ENCODE measurements at places on chromosomes 11 and 22.

- no peak for DNase-seq
Measured at GRCh38 chr11:107496011-107496410, 38.4 kb upstream of the CWF19L2 start.

DNA sequence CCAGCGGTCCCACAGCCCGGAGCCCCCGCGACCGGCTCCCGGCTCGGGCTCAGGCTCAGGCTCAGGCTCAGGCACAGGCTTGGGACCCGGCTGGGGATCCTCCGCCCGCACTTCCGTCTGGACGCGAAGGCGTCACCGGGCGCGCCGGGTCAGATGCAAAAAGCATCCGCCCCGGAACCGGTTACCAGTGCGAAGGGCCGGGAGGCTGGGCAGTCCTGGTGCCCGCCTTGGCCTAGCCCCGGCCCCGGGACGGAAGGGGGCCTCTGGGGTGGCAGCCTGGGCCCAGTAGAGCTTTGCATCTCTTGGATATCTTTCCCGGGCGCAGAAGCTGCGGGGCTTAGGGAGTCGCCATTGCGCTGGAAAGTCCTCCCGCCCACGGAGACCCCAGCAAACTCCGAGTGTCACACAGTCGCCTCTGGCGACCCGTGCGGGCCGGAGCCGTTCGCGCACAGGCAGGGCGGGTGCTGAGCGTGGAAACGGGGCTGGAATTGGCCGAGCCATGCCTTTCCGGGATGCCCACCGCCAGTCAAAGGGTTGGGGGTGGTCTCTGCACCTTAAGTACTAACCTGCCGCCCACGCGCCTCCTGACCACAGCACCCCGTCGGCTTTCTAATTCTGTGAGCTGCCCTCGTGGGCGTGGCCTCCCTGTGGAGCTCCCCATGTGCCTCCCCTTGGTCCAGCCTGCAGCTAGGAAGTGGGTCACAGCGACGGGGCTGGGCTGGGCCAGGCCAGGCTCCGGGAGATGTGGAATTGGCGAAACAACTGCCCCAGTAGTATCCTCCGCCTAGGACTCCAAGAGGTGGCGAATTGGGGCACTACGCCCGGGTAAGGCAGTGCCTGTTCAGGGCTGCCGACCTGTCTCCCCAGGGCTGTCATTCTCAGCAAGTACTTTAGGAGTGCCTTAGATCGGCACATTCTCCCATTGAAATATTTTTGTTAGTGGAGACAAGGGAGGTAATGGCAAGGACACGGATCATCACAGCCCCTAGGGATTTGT lies at the start of gene TMEM9B:
TMEM9B (minus strand) TSS at position 119 of the 997 bp plus-strand sequence. CDS start 129 bp downstream, outside the sequence.
- DNase-seq = peak; percentile 56

- no peak for DNase-seq
Measured at GRCh38 chr11:204587-205109, 2.6 kb downstream of the BET1L start.

DNA sequence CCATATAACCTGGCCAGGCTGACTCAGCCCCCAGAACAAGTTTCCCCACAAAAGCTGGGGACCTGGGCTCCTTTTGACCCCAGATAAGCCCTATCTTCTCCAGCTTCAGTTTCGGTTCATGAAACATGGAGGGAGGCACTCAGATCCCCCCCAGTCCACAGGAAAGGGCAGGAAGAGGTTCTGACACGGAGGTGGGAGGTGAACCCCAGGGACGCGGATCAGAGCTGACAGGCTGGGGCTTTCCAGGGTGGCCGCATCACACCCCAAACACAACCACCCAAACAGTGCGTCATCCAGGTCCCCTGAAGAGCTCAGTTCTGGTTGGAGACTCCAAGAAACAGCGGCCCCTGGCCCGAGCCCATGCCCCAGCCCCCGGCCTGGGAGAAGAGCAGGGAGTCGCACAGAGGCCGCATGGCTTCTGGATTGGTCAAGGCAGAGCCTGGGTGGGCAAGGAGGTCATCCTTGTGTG lies 44.3 kb upstream of the A4GALT start:
- no peak for DNase-seq

DNA sequence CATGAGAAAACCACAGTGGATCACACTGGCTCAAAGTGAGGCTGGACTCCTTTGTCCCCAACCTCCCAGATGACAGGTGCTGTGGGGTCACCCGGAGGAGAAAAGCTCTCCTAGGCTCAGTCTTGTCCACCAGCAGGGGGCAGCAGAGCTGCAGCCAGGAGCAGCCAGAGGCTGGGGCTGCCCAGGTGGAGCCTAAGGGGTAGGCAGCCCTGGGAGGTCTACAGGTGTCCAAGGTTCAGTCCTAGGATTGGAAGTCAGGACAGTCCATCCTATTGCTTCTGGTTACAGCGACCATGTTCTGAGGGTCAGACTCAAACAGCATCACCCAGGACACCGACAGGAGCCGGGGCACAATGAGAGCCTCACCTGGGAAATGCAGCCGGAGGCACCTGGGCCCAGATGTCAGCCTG lies 77.6 kb upstream of the IGLL5 start:
- DNase-seq = peak; percentile 51

GRCh38 chr11:78438298-78438975 lies 20.8 kb upstream of the GAB2 start:
- DNase-seq = no peak

DNA sequence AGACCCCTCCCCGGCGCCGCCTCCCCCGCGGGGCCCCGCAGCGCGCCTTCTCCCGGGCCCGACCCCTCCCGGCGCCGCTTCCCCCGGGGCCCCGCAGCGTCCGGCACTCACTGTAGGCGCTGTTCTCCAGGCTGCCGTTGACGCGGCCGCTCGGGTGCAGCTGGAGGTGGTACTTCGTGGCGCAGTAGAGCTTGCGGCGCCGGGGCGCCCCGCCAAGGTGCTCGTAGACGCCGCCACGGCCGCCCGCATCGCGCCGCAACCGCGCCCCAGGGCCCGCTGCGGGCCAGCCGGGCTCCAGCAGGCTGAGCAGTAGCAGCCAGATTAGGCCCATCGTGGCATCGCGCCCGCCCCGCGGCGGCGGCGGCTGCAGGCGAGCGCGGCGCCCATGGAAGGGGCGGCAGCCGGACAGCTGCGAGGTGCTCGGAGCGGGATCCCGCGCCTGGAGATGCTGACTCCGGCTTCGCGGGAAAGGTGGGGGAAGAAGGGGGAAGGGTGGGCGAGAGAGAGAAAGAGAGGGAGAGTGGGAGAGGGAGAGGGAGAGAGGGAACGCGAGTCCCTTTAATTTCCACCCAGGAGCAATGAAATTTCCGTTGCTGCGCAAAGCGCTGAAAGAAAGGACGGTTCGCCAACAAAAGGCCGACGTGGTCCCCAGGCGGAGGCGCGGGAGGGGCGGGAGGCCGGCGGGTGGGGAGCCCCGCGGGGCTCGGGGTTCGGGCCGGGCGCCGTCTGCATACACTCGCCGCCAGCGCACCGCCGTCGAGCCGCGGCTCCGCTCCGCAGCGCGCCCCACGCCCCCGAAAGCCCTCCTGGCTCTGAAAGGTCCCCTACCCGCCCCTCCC lies at the start of gene FGF3:
FGF3 (minus strand) TSS at position 814 of the 839 bp plus-strand sequence; CDS start at position 331, 483 bp downstream.
- no peak for DNase-seq

GRCh38 chr11:76246271-76246933 lies 40.1 kb upstream of the WNT11 start:
- DNase-seq = no peak

DNA sequence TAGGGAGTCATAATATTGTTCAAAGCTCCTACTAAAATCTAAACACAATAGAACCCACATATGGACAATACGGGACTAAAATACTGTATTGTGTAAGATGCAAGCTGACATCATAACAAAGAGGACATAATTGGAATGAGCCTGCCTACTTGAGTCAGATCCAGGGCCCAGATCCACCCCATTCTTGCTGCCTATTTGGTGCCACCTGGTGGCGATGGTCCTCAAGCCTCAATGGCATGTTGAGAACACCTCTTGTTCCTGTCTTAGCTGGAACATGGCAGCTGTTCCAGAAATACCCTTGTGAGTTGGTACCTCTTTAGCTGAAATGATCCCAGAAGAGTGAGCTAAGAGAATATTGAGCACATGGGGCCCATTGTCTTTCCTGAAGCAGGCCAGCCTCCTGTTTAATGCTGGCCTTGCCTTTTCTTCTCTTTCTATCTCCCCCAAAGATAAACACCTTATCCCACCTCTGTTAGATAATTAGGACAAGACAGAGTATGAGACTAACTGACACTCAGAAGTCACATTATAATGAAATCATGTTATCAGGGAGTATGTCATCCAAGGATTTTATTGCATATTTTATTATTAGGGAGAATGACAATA lies 680.9 kb upstream of the ANO5 start:
- no peak for DNase-seq

GRCh38 chr11:132962041-132962440 lies 570.3 kb downstream of the OPCML start:
- no peak for DNase-seq

- DNase-seq = no peak
Measured at GRCh38 chr11:41020259-41020658, 439.2 kb downstream of the LRRC4C start.

GRCh38 chr11:120702656-120703055 lies 191.1 kb downstream of the GRIK4 start:
- DNase-seq = no peak

DNA sequence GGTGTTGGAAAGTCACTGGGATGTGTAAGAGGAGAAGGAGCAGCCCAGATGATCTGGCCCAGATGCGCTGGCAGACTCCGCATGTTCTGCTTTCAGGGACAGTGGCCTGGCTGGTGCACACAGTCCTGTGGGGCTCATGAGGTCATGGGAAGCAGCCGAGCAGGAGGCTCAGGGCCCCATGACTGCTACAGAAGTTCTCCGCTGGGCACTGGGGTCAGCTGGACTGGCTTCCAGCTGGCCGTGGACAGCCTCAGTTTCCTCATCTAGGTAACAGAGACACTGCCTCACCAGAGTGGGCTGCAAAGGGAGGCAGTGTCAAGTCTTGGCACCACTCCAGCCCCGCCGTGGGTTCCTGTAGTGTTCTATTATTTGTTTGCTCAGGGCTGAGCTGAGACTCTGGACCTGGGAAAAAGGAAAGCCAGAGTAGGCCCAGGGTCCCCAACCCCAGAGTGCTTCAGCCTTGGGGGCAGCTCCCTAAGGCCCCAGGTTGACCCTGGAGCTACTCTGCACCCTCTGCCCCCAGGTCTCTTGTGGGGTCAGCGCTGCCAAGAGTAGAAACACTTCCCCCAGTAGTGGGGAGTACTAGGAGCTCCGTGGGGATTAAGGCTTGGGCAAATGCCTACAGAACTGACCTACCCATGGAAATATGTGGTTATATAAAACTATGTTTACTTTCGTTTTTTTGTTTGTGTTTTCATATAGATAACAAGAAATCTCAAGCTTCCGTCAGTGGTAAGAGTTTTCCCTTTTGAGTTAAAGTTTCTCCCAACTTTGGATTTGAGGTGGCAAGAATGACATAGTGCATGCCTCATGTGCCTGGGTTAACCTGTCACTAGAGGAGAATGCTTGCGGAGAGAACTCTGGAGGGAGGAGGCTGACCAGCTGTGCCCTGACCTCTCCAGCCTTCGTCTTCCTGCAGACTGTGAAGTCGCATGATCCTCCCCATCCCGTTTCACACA lies 45.3 kb downstream of the MED15 start:
- no peak for DNase-seq

DNA sequence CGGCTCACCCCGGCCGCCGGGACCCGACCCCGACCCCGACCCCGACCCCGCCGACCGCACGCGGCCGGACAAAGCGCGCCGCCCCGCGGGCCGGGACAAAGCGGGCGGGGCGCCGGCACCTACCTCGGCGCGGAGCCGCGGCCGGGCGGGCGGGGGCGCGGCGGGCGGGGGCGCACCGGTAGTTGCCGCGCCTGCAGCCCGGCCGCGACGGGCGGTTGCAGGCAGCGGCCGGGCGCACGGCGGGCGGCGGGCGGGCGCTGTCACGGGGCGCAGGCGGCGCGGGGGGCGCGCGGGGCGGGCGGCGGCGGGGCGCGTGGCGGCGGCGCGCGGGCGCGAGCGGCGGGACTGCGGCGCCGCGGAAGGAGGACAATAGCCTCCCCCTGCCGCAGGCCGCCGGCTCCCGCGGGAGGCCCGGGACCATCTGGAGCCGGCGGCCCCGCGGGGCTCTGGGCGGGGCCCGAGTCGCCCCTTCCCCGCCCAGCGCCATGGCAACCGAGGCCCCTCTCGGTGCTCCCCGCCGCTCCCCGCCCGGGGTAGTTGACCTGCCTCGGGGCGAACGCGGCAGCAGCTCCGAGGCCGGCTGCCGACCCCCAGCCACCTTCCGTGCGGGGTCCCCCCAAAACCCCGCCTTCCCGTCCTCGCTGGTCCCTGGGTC lies 851 bp downstream of the SPTBN2 start:
- no peak for DNase-seq

All from activated naive CD8-positive, alpha-beta T cell treated with anti-CD3 and anti-CD28 coated beads, Interleukin-2, amount 50 U/mL, for 16 hours (primary cell).